NCI-H460 (cell line): ENCODE measurements at places on chromosomes 7 and 10. TPM values are rescaled to one million over a fixed set of nuclear protein-coding genes. Genes with fewer than 3 reads are reported as not detected.

PSD gene
- total RNA-seq, result 0.29 and 0.32 TPM in 2 replicates

ZNF282 gene
- 18.7 and 19.6 TPM in 2 replicates for total RNA-seq

TMEM270 gene
- 0.55 TPM in 1 of 2 replicates, not detected in the other for total RNA-seq

C7orf57 gene
- total RNA-seq, result 0.12 TPM in 1 of 2 replicates, not detected in the other

HDAC9 gene
- 0.02 and 0.03 TPM in 2 replicates for total RNA-seq

LIPF gene
- not detected in 2 replicates for total RNA-seq

TWIST1 gene
- not detected in 2 replicates for total RNA-seq

TET1 gene
- 2.8 and 3.0 TPM in 2 replicates for total RNA-seq

GIMAP1 gene
- total RNA-seq, result not detected in 2 replicates

OR6V1 gene
- total RNA-seq, result not detected in 2 replicates

PIK3AP1 gene
- 0.47 and 1.3 TPM in 2 replicates for total RNA-seq

ZNF117 gene
- total RNA-seq, result 1.8 and 1.9 TPM in 2 replicates

ITIH5 gene
- not detected in 2 replicates for total RNA-seq

CPN1 gene
- total RNA-seq, result not detected in 2 replicates

SLC18A3 gene
- not detected in 2 replicates for total RNA-seq

AKR1C8 gene
- total RNA-seq, result 0.10 TPM in 1 of 2 replicates, not detected in the other

RNF148 gene
- total RNA-seq, result 0.25 TPM in 1 of 2 replicates, not detected in the other

GRID1 gene
- 0.05 and 0.09 TPM in 2 replicates for total RNA-seq

NPFFR1 gene
- total RNA-seq, result not detected in 2 replicates

DYNC1I1 gene
- not detected in 2 replicates for total RNA-seq

FAM237B gene
- total RNA-seq, result not detected in 2 replicates

DOCK4 gene
- 27.7 and 38.0 TPM in 2 replicates for total RNA-seq

TMEM139 gene
- 4.0 and 7.3 TPM in 2 replicates for total RNA-seq

PON3 gene
- 0.77 and 0.98 TPM in 2 replicates for total RNA-seq

HOXA13 gene
- 1.9 and 2.7 TPM in 2 replicates for total RNA-seq

VWA2 gene
- not detected in 2 replicates for total RNA-seq

C7orf33 gene
- not detected in 2 replicates for total RNA-seq

HGF gene
- not detected in 2 replicates for total RNA-seq

HKDC1 gene
- total RNA-seq, result 5.6 and 7.6 TPM in 2 replicates

CYP17A1 gene
- total RNA-seq, result not detected in 2 replicates

ZDHHC6 gene
- total RNA-seq, result 30.6 and 36.5 TPM in 2 replicates

CALML5 gene
- total RNA-seq, result not detected in 2 replicates

SMO gene
- 7.1 and 7.9 TPM in 2 replicates for total RNA-seq

ENTPD7 gene
- total RNA-seq, result 14.8 and 17.6 TPM in 2 replicates

PPP1R17 gene
- total RNA-seq, result not detected in 2 replicates

DMBT1 gene
- 0.02 TPM in 1 of 2 replicates, not detected in the other for total RNA-seq

CHN2 gene
- 3.3 and 3.6 TPM in 2 replicates for total RNA-seq
